DMS53 (cell line): ENCODE measurements at places on chromosomes 6 and 20.

- peak; percentile 92 for DNase-seq
These were observed 101.6 kb upstream of the PRSS16 start for GRCh38 chr6:27145731-27146455.

DNA sequence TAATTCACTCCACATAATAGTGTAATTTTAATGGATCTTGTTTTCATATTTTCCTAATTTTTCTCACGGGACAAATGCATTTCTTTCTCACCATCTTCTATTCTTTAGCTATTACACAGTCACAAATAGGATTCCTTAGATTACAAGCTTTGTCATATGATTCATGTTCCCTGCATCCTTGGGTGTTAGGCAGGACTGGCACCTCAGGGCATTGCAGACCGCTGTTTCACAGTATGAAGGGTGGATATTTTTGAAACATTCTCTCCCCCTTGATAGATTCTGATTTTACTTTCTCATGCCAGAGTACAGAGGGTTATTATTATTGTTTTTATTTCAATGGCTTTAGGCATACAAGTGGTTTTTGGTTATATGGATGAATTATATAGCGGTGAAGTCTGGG, 602.5 kb downstream of the PHF3 start:
- no peak for DNase-seq

GRCh38 chr6:114085211-114085610, 114.3 kb upstream of the HDAC2 start:
- no peak for DNase-seq

DNA sequence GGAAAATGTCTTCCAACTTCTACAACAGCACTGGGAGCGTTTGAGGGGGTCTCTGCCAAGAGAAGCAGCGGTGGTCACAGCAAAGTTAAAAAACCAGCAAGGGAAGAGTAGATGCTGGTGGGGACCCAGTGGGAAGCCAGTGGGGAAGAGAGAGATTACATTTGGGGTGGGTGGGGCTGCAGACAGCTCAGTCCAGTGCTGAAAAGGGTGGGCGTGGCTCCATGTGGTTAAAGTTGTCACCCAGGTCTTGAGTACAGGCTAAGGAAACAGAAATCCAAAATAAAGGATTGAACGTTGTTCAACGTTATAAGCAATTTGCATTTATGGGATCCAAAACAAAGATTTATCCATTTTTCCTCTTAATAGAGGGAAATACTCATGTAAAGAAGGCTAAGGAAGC, 106.3 kb upstream of the LY86 start:
- DNase-seq = no peak

- DNase-seq = no peak
These were observed 95.4 kb upstream of the NKX2-2 start for GRCh38 chr20:21609221-21609620.

- DNase-seq = no peak
These were observed 87.1 kb upstream of the SCGN start for GRCh38 chr6:25564943-25565342.

DNA sequence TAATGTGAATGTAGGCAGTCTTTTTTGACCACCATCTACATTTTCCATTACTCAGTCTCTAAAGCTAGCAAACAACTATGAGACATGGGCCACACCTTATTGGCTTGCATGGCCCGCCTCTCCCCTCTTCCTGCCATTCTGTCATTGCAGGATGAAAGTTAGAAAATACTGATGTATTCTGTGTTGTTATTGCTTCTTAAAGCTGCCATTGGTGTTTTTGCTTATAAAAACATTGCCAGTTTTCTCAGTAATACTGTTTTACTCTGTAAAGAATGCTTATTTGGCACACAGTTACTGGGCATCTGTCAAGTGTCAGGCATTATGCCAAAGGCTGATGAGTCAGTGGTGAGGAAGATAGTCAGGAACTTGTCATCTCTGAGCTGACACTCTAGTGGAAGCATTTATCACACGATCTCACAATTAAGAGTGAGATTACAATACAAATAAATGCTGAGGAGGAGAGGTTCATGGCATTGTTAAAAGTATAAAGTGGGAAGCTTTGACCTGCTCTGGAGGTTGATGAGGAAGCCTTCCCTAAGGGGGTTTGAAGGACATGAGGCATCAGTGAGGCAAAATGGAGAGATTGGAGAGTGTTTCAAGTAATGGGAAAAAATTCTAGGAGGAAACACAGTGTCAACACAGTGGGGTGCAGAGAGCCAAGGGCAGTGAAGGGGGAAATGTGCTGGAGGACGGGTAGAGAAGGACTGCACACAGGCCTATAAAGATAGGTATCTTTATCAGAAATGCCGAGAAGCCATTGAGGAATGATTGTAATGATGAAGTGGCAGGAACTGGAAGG, 14.7 kb downstream of the KLHL32 start:
- peak; percentile 78 for DNase-seq

DNA sequence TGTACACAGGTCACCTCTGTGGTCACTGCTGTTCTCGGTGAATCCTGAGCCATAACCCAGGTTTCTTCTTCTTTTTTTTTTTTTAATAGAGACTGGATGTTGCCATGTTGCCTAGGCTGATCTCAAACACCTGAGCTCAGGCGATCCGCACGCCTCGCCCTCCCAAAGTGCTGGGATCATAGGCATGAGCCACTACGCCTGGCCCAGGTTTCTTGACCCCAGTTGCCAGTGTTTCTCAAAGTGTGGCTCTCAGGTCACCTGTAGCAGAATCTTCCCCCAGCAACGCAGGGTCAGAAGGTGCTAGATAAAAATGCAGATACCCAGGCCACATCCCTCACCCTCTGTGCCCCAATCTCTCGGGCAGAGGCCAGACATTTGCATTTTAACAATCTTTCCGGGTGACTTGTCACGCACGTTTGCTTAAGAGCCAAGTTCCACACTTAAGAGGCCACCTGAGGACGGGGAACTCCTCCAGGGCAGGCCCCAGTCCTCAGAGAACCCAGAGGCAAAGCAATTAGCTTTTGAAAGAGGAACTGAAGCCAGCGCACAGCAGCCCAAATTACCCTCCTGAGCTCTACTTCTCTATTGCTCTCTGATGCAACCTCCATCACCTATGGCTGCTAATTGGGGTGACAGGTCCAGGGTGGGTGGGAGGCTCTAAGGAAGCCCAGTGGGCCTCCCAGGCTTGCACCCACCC, 81.8 kb downstream of the NFATC2 start:
- DNase-seq = no peak

- DNase-seq = peak; percentile 69
These were observed 280.3 kb downstream of the CDC5L start for GRCh38 chr6:44667668-44668390.

DNA sequence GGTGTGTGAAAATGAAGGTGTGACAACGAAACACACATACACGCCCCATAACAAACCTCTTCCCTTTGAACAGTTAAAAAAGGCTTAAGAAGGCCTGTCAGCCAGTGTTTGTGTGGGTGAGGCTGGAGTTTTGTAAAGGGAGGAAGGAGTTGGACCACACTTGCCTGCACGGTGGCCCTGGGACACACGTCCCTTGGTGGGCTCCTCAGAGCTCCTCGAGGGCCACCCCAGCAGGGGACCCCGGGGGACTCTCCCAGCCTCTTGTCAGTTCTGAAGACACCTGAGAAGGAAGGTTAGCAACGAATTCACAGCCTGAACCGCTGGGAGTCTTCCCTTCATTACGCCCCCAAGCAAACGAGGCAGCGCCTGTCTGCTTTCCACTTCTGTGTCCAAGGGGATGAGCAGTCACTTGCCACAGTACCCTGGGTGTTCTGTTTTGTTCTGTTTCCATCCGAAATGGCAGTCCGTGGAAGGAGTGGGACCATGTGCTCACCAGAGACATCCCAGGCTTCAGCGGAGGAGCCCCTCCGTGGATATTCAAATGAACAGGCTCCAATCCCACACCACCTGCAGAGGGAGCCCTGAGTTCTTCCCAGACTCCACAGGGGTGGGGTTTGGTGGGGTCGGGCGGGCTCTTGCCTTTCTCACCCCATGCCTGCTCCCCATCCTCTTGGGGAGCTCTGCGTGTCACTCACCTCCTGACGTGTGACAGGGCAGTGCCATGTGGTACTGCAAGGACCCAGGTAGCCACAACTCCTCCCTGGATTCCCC, 68.6 kb downstream of the NRN1 start:
- DNase-seq = no peak

- DNase-seq = no peak
These were observed 147.8 kb downstream of the ZMYND8 start for GRCh38 chr20:47208534-47209174.

GRCh38 chr6:24440897-24441598, 38.3 kb downstream of the MRS2 start:
- DNase-seq = no peak

DNA sequence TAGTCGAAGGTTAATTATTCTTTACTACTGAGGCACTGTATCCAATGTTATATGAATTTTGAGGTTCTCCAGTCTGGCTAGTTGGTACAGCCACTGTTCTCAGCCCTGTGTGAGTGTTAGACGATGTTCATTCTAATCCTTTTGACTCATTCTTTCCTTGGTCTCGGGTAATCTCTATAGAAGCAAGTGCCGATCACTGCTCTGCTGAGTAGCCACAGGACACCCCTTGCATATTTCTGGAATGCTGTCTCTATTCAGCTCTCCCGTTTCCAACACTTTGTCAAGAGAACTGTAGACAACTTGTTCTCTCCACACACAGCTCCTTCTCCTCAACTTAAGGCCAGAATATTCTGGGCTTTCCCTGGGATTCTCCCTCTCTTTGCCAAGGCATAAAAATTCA, 42.4 kb upstream of the PLCB1 start:
- no peak for DNase-seq

- DNase-seq = peak; percentile 25
These were observed 271.7 kb downstream of the RFPL4B start for GRCh38 chr6:112618849-112619248.

- DNase-seq = no peak
These were observed 74.7 kb downstream of the STXBP5 start for GRCh38 chr6:147278891-147279290.

DNA sequence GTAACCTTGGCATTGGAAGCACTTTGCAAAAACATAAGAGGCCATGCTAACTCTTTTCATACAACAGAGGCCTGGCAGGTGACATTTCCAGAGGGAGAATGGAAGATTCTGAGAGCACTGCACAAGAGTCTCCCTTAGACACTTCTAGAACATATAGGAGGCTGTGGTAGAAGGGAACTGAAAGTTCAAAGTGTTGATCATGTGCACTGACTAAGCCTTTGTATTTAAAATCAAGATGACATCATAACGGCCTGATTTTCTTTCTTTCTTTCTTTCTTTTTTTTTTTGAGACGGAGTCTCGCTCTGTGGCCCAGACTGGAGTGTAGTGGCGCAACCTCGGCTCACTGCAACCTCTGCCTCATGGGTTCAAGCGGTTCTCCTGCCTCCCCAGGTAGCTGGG, 26.8 kb upstream of the DNAAF9 start:
- DNase-seq = no peak

GRCh38 chr6:20583444-20583800, 49.2 kb downstream of the CDKAL1 start:
- DNase-seq = peak; percentile 94

DNA sequence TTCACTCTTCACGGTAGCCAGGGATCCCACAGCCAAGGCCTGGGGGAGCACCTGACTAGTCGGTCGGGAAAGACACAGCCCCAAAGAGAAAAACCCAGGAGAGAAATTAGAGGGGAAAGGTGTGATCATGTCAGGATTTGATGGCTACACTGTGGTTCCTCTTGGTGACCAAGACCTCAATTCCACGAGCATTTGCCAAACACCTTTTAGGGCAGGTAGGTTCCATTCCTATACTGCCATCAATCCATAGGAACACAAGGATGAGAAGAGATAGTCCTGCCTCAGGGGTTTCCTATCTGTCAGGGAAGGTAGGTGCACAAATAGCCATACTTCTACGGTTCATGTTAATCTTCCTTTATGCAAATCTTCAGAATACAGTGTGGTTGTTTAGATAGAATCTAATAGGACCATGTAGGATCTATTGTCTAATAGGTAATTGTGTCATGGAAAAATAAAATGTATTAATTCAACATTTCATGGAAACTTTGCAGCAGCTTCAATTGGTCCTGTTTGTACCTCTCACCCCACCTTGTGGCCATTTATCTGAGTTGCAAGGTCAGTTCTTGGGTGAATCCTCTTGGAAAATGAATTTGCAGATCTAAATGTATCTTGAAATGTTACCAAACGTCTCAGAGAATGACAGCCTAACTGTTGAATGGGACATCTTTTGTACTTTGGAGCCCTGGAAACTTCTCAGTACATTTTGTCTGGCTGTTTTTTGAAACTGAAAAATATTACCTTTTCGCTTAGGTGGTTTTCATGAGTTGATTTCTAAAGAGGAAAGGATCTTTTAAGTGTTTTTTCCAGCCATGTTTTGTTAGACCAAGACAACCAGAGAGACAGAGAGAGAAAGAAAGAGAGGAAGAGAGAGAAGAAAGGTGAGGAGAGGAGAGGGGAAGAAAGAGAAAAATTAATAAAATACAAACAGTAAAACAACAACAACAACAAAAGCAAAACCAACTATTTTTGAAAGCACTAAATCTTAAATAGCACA, 33.7 kb upstream of the IYD start:
- peak; percentile 71 for DNase-seq

- DNase-seq = no peak
These were observed 65.6 kb downstream of the PLG start for GRCh38 chr6:160767647-160768019.

DNA sequence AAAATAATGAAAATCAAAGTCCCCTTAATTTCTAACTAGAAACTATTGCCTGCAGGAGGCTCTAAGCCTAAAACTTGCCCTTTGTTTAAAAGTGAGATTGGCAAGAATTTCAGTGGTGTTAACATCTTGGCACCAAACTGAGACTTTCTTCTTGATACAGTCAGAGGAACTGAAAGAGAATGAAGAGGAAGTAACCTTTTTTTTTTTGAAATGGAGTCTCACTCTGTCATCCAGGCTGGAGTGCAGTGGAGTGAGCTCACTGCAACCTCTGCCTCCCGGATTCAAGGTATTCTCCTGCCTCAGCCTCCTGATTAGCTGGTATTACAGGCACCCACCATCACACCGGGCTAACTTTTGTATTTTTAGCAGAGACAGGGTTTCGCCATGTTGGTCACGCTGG, 3.6 kb downstream of the DOP1A start:
- DNase-seq = peak; percentile 6

DNA sequence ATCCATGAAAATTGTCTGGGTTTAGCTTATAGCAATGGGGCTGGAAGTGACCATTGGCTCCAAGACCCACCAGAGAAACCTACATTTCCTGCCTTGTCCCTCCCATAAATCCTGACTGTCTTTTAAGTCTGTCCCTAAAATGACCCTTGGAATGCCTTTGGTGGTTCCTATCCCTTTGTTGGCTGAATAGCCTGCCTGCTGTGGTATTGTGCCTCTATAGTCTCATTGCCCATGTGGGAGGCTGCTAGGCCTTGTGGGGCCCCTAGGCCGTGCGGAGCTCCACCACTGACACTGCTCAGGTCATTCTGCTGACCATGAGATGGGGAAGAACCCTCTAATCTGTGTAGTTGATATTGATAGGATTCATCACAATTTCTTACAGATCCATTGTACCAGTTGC, 43.3 kb downstream of the SCP2D1 start:
- no peak for DNase-seq

GRCh38 chr6:138088326-138088762, 18.9 kb downstream of the PERP start:
- peak; percentile 67 for DNase-seq

- DNase-seq = peak; percentile 24
These were observed 102.5 kb upstream of the BEND6 start for GRCh38 chr6:56852260-56853010.

- peak; percentile 74 for DNase-seq
These were observed 38.3 kb upstream of the HMGCLL1 start for GRCh38 chr6:55617272-55617671.
